ENCODE measurements at places on chromosomes 1 and 21.
A peak's percentile ranks its signal among the peaks of the same experiment; 100 is the strongest.

GRCh38 chr1:17538428-17539117 lies 925 bp upstream of the ARHGEF10L start:
- no peak for DNase-seq

DNA sequence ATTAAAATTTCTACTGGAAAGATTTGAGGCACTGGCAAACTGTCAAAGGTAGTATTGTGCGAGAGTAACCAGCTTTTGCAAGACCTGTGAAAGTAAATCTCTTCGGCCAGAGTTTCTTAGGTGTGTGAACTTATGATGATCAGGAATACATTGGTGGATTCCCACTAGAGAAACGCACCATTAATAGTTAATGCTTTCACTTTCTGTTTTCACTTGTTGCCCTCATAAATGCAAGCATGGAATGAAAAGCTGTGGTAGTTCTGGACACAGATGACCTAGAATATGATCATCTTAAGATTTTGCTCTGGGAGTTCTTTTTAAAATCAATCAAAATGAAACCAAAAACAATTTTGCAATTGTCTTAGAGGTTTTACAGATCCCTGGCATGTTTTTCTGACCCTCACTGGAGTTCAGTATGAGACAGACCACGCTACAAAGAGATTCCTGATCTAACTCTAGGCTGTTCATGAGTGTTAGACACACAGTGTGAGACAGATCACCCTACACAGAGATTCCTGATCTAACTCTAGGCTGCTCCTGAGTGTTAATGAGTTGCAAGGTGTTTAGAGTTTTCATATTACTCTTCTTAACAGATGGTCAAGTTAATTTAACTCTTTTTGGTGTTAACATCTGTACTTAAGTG lies 98.8 kb downstream of the SDCCAG8 start:
- DNase-seq, result peak; percentile 80

DNA sequence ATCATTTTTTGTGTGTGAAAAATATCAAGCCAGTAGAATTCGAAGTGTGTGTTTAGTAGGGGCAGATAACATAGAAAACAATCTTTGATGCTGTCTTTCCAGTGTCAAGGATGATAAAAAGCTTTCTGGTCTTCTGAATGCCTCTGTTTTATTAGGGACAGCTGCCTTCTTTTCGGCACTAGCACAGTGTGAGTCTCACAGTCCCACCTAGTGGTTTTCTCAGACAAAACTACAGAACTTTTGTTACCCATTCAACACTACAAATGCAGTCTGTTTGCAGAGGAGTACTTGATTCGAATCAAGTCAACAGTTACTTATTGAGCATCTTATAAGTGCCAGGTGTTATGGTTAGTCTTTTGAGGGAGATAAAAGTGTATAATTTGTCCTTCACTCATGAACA lies 30.6 kb upstream of the MCOLN3 start:
- peak; percentile 28 for DNase-seq

DNA sequence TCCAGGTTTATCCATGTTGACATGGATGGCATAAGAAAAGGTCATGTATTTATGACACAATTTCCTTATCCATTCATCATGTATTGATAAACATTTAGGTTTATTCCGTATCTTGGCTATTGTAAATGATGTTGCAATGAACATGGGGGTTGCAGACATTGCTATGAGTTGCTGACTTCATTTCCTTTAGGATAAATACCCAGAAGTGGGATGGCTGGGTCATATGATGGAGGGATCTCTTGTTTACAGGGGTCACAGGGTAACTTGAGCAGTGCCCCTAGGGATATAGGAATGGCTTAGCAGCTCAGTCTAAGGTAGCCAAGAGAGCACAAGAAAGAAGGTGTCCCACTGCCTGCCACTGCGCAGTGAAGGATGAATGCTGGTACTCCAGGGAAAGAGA lies 229.6 kb upstream of the COA6 start:
- no peak for DNase-seq

DNA sequence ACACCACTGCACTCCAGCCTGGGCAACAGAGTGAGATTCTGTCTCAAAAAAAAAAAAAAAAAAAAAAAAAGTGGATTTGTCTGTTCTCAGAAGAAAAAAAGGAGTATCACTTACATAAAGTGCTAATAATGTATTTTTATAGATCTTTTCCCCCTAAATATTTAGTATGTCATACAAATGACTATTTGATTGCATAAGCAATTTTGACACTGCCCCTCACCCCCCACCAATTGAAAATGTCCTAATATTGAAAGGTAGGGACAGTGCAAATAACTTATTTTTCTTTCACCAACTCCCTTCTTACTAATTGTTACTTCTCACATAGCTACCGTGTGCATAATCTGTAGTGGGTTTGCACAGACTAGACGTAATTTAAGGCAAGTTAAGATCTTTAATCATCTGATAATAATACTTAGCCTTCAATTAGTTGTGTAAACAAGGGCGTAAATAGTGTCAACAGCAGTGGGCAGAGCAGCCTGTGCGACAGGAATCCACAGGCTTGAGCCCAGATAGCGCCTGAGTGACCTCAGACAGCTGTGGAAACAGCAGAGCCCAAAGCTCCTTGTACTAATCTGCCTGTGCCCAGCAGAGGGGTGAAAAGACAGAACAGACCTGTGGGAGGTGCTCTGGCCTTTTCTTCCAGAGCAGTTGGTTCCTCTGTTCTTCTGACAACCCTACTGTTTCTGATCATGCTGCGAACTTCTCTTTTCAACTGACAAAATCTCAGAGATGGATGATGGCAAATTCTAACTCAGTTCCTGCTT lies 4.5 kb upstream of the IER5 start:
- DNase-seq, result peak; percentile 94

GRCh38 chr1:206694171-206695124 lies 9.7 kb downstream of the MAPKAPK2 start:
- no peak for DNase-seq

- DNase-seq, result no peak
Measured at GRCh38 chr1:115175596-115175995, 86.3 kb upstream of the TSPAN2 start.

GRCh38 chr1:56416495-56416894 lies 162.9 kb downstream of the PLPP3 start:
- no peak for DNase-seq

DNA sequence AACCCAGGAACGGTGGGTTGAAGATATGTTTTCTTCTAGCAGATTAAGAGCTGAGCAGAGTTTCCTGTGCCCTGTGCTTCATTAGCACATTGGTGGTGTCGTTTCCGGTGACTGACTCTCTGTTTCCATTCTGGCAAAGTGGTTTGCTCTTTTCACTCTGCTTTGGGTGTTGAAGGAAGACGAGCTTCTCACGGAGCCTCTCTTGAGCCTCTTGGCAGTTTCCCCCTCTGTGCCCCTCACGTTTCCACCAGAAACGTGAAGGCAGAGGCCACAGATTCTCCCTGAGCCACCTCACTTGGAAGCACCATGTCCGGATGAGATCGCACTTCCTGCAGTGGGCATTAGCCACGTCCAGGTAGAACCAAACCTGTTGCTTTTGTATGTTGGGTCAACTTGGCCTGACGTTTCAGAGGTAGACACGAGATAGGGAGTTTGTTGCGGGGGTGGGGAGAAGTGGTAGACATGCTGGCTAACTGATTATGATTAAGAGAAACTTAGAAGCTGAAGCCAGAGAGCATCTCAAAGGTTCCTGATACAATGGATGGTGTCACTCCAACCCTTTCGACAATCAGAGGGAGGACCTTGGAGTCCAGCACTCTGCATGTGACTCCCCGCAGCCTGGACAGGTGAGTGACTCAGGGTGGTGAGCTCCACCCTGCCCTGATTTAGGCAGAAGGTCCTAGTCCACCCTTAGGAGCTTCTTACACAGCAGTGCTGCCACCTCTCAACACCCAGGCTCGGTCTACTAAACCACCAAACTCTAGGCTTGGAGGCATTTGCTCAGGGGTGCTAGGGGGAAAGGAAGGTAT lies at the start of gene LAX1:
TSS of gene LAX1 (plus strand) at position 155 of the 809 bp plus-strand sequence. CDS start at position 538, 383 bp downstream.
- DNase-seq, result no peak

GRCh38 chr1:116785006-116785405 lies 30.8 kb downstream of the CD2 start:
- no peak for DNase-seq
